Activated T-cell treated with anti-CD3 and anti-CD28 coated beads, Interleukin-2, amount 50 U/mL, for 24 hours (primary cell): ENCODE measurements at places on chromosomes 16 and 17.

DNA sequence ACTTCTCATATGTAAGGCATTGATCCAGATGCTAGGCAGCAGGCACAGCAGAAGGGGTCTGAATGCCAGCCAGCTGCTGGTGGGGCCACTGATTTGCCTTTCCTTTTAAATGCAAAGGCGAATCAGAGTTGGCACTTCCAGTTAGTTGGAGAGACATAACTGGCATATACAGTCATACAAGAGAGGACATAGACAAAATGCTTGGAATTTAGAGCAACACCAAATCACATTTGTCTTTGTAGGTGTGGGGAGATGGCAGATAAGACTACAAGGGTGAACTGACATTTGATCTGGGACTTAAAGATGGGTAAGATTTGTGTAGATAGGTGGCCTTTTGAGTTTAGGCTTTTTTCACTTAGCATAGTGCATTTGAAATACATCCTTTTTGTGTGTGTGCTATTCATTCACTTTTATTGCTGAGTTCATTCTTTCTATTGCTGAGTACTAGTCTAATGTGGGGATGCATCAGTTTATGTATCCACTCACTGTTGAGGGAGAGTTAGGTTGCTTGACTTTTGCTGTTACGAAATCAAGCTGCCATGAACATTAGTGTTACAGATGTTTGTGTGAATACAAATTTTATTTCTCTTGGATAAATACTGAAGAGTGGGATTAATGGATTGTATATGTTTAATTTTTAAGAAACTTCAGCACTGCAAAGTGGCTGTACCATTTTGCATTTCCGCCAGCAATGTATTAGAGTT is 74.1 kb downstream of the SPECC1 start:
- H3K27ac ChIP-seq, result no peak overlapping the region
- no peaks in the 10 kb centered on the region for H3K36me3 ChIP-seq

- no peaks in the 10 kb centered on the region for H3K27me3 ChIP-seq
- H3K4me1 ChIP-seq, result peaks cover 4% of the 10 kb centered on the region
- peaks cover 78% of the 10 kb centered on the region for H3K36me3 ChIP-seq
- DNase-seq, result no peak
- H3K27ac ChIP-seq, result peak overlapping the region; percentile 57
- no peak overlapping the region for H3K4me3 ChIP-seq
These were observed 39.9 kb upstream of the MRC2 start for GRCh38 chr17:62587554-62587953.

GRCh38 chr17:78884876-78885667 is 17.9 kb downstream of the CEP295NL start:
- no peak overlapping the region for H3K27ac ChIP-seq
- no peak overlapping the region for H3K4me3 ChIP-seq
- peaks cover 27% of the 10 kb centered on the region for H3K4me1 ChIP-seq

- peaks cover 45% of the 10 kb centered on the region for H3K4me1 ChIP-seq
- no peak overlapping the region for H3K27ac ChIP-seq
- no peak for DNase-seq
These were observed 4.7 kb downstream of the KLHDC4 start for GRCh38 chr16:87761060-87761459.

GRCh38 chr16:49876716-49877129 is 20.8 kb upstream of the ZNF423 start:
- no peaks in the 10 kb centered on the region for H3K4me1 ChIP-seq
- DNase-seq, result peak; percentile 52
- no peak overlapping the region for H3K27ac ChIP-seq
- no peak overlapping the region for H3K4me3 ChIP-seq
- peaks cover 66% of the 10 kb centered on the region for H3K27me3 ChIP-seq

- peaks cover 64% of the 10 kb centered on the region for H3K36me3 ChIP-seq
- no peaks in the 10 kb centered on the region for H3K27me3 ChIP-seq
- peak overlapping the region; percentile 87 for H3K27ac ChIP-seq
- H3K4me3 ChIP-seq, result no peak overlapping the region
- H3K4me1 ChIP-seq, result peaks cover 33% of the 10 kb centered on the region
- no peak for DNase-seq
These were observed 21.2 kb downstream of the TRAF4 start for GRCh38 chr17:28765038-28765437.

GRCh38 chr17:3698139-3698538 is 2.2 kb upstream of the P2RX5 start:
- H3K4me3 ChIP-seq, result no peak overlapping the region
- peaks cover 19% of the 10 kb centered on the region for H3K4me1 ChIP-seq
- peaks cover 25% of the 10 kb centered on the region for H3K36me3 ChIP-seq
- H3K27ac ChIP-seq, result no peak overlapping the region

GRCh38 chr17:700504-701094 is 14.0 kb downstream of the VPS53 start:
- H3K27ac ChIP-seq, result peak overlapping the region; percentile 79
- no peak for DNase-seq
- peaks cover 4% of the 10 kb centered on the region for H3K4me1 ChIP-seq
- no peaks in the 10 kb centered on the region for H3K27me3 ChIP-seq
- no peak overlapping the region for H3K4me3 ChIP-seq

GRCh38 chr16:2237493-2238149 is 1.4 kb downstream of the DNASE1L2 start:
- peaks cover 3% of the 10 kb centered on the region for H3K4me1 ChIP-seq
- peaks cover 3% of the 10 kb centered on the region for H3K27me3 ChIP-seq
- H3K36me3 ChIP-seq, result peaks cover 50% of the 10 kb centered on the region
- no peak overlapping the region for H3K4me3 ChIP-seq
- no peak overlapping the region for H3K27ac ChIP-seq

- no peak overlapping the region for H3K4me3 ChIP-seq
- H3K27ac ChIP-seq, result peak overlapping the region; percentile 91
- peaks cover 100% of the 10 kb centered on the region for H3K36me3 ChIP-seq
- no peaks in the 10 kb centered on the region for H3K27me3 ChIP-seq
- DNase-seq, result no peak
These were observed 20.6 kb downstream of the MAP3K14 start for GRCh38 chr17:45296003-45296832.

DNA sequence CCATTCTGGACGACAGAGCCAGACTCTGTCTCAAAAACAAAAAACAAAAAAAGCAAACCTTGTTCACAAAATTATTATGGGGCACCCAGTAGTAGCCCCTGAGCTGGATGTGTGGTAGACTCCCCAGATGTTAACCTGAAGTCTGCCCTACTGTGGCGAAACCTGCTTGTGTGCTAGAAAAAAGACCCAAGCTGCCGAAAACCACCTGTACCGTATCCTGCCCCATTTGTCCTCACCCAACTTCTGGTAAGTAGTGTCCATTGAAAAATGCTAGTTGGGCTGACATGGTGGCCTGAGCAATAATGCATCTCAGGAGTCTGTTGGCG is 9.1 kb downstream of the RMI2 start:
- peaks cover 44% of the 10 kb centered on the region for H3K36me3 ChIP-seq
- peak overlapping the region; percentile 75 for H3K4me3 ChIP-seq
- H3K4me1 ChIP-seq, result peaks cover 69% of the 10 kb centered on the region
- H3K27ac ChIP-seq, result peak overlapping the region; percentile 98

- no peak overlapping the region for H3K4me3 ChIP-seq
- H3K27ac ChIP-seq, result no peak overlapping the region
- H3K27me3 ChIP-seq, result peaks cover 37% of the 10 kb centered on the region
- no peaks in the 10 kb centered on the region for H3K36me3 ChIP-seq
These were observed 153.4 kb upstream of the GSE1 start for GRCh38 chr16:85459529-85460251.

- no peaks in the 10 kb centered on the region for H3K36me3 ChIP-seq
- H3K4me1 ChIP-seq, result no peaks in the 10 kb centered on the region
- no peak overlapping the region for H3K4me3 ChIP-seq
These were observed 36.2 kb upstream of the MRPS23 start for GRCh38 chr17:57886020-57886419.

- DNase-seq, result no peak
- peaks cover 43% of the 10 kb centered on the region for H3K27me3 ChIP-seq
- no peak overlapping the region for H3K27ac ChIP-seq
- H3K4me3 ChIP-seq, result no peak overlapping the region
These were observed 6.0 kb upstream of the EZH1 start for GRCh38 chr17:42750739-42751344.

DNA sequence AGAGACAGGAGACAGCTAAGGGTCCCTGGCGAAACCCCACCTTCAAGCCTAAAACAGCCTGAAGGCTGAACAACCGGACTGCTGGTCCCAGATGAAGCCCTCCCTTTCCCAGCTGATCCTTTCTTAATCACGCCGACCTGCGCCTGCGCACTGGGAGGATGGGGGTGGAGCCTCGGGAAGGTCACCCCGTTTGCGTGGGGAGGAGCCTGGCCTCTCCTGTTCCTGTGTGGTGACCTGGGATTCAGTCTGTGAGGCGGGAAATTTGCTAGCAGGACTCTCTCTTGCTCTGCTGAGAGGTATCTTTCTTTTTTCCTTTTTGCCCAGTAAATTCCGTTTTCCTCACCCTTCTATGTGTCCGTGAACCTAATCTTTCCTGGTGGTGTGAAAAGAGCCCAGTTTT is 9.6 kb downstream of the FAM20A start:
- H3K27me3 ChIP-seq, result peaks cover 47% of the 10 kb centered on the region
- DNase-seq, result peak; percentile 33
- H3K4me3 ChIP-seq, result no peak overlapping the region
- H3K27ac ChIP-seq, result no peak overlapping the region
- H3K4me1 ChIP-seq, result peaks cover 12% of the 10 kb centered on the region

DNA sequence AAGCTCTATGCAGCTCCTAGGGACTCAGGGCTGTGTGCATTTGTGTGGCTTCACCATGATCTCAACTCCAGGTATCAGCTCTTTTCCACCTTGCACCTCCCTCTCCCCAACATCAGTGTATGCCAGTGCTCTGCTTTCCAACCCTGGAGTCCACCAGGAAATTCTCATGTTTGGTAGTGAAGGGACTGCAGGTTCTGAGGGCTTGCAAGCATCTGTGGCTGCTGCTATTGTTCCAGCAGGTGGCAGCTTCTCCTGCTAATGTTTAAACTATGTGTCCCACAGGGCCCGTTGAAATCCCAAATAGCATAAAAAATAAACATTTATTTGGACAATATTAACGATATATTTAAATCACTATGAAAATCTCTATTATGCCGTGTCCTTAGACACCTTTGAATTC is 82.0 kb downstream of the RGS9 start:
- no peaks in the 10 kb centered on the region for H3K36me3 ChIP-seq
- no peak overlapping the region for H3K4me3 ChIP-seq
- H3K27ac ChIP-seq, result no peak overlapping the region
- no peaks in the 10 kb centered on the region for H3K4me1 ChIP-seq
- H3K27me3 ChIP-seq, result peaks cover 30% of the 10 kb centered on the region
- no peak for DNase-seq

GRCh38 chr17:73632513-73632912 is 11.7 kb downstream of the SDK2 start:
- no peak overlapping the region for H3K4me3 ChIP-seq
- no peak overlapping the region for H3K27ac ChIP-seq
- no peaks in the 10 kb centered on the region for H3K27me3 ChIP-seq
- H3K36me3 ChIP-seq, result no peaks in the 10 kb centered on the region
- DNase-seq, result no peak

DNA sequence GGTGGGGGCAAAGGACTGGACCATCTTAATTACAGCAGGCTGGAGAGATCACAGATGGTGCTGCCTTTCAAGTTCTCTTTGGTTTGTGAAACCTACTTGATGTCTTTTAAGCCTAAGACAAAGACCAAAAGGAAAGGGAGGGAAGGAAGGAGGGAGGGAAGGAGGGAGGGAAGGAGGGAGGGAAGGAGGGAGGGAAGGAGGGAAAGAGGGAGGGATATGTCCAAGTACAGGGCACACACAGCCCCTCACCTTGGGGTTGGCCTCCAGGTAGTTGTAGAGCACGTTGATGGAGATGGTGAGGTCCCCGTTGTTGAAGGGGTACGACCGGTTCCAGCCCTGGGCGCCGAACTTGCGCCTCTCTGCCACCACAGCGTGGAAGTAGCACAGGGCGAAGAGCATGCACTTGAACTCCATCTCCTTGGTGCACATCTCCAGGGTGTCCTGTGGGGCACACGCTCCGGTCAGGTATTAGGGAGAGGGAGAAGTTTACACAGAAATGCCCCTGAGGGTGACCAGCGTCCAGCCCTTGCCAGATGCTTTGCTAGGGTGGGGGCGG is 55.4 kb downstream of the PGS1 start:
- H3K4me1 ChIP-seq, result no peaks in the 10 kb centered on the region
- no peak overlapping the region for H3K27ac ChIP-seq
- H3K27me3 ChIP-seq, result no peaks in the 10 kb centered on the region
- H3K4me3 ChIP-seq, result no peak overlapping the region
- DNase-seq, result no peak

DNA sequence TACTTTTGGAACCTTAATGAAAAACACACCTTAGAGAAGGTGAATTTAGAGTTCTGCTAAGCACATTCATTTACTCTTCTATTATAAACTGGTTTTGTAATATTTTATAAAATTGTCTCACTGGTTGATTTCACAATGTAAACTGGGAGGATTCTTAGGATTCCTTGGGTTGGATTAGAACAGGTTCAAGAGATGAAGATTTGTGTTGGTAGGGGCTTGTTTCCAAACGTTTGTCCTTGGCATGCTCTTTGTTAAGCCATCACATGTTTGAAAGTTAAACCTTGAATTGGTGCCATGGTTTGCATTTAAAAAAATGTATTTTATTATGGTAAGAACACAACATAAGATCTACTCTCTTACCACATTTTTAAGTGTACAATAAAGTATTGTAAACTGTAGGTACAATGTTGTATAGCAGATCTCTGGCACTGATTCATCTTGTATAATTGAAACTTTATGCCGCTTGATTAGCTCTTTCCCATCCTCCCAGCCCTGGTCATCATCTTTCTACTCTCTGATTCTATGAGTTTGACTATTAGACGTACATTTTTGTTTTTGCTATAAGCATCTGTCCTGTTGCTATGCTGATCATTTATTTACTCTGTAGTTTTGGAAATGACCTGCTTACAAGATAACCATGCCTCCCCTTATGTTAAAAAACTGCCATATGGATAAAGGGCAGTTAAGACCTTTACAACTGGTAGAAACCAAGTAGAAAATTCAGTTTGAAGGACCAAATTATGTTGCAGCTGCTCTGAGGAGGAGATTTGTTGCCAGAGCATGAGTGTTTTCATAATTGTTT is 9.6 kb downstream of the FTO start:
- no peak for DNase-seq
- peaks cover 13% of the 10 kb centered on the region for H3K36me3 ChIP-seq
- H3K4me3 ChIP-seq, result no peak overlapping the region
- peaks cover 47% of the 10 kb centered on the region for H3K4me1 ChIP-seq
- H3K27me3 ChIP-seq, result no peaks in the 10 kb centered on the region

DNA sequence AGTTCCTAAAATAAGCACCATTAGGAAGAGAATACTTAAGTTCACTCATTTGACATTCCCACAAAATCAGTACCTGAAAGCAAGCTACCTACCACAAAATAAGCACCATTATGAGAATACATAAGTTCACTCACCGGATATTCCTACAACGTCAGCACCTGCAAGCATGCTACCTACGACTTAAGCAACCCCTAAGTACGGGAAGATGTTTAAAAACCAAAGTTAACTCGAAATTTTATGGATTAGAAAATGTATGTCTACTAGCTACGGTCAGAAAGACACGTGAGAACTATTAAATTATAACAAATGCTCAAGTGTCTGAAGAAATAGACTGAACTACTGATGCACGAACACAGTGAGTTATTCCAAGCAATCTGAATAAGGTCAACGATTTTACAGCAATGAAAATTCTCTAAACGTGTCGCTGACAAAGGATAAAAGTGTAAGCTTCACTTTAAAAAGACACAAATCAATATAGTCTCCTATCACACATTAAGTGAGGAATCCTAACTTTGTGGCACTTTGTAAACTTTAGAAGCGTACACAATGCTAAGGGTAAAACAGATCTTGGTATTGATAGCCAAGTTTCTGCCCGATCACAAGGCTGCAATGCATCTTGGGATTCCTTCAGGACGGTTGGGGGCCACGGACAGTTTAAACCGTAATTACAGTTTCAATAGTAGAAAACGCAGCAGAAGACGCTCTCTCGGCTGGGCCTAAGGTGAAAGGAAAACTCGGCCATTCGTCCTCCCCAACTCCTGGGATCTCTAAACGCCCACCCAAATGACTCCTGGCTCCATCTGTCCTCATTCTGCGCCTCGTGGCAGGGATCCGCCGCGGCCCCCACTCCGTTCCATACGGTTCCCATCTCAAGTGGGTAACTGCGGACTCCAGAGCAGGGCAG is 1.3 kb downstream of the GSPT1 start:
- H3K27ac ChIP-seq, result peak overlapping the region; percentile 97
- peak; percentile 61 for DNase-seq
- H3K27me3 ChIP-seq, result no peaks in the 10 kb centered on the region
